ENCODE measurements at places on chromosomes 3 and 15.
A peak's percentile ranks its signal among the peaks of the same experiment; 100 is the strongest.

DNA sequence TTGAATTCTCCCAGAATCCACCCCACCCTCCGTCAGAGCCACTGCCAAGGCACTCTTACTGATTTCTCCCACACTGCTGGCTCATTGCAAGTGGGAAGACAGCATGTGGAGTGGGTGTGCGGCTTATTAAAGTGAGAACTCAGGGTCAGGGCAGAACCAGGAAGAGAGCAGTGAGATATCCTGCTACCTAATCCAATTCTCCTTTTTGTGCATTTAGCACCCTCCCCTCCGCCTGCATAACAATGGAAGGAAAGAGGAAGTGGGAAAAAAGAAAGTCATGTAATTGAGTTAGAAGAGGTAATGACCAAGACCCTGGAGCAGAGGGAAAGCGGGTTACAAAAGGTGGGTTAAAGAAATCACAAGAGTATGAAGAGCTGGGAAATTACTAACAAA is 27.8 kb upstream of the PIK3CB start:
- DNase-seq = no peak

- DNase-seq = no peak
These were observed 89.8 kb downstream of the LRRC3B start for GRCh38 chr3:26712211-26713026.

- no peak for DNase-seq
These were observed 31.2 kb downstream of the IQGAP1 start for GRCh38 chr15:90419206-90419605.

DNA sequence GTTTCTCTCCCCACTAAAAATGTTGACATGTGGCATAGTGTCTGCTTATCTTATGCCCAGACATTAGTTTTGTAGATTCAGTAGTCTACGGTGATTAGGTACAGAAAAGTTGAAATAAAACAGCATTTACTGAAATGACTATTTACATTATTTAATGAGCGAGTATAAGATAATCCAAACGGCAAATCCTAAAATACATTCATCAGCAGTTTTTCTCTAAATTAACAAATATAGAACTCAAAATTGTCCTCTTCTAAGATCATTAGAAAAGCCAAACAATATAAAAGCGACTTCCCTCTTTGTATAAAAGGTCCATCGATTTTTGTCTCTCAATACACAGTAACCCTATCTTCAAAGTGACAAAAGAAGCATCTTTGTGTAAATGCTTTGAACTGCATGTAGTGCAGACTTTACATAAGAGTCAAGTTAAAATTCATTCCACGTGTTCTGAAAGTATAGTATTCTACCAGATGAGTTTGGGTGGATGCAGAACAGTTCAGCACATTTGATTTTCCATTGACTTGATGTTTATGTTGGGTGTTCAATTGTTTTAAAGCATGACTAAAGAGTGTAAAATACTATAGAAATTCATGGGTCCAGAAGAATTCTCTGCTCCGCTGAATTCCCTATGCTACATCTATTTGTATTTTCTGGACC is 480.8 kb upstream of the DPH6 start:
- no peak for DNase-seq

DNA sequence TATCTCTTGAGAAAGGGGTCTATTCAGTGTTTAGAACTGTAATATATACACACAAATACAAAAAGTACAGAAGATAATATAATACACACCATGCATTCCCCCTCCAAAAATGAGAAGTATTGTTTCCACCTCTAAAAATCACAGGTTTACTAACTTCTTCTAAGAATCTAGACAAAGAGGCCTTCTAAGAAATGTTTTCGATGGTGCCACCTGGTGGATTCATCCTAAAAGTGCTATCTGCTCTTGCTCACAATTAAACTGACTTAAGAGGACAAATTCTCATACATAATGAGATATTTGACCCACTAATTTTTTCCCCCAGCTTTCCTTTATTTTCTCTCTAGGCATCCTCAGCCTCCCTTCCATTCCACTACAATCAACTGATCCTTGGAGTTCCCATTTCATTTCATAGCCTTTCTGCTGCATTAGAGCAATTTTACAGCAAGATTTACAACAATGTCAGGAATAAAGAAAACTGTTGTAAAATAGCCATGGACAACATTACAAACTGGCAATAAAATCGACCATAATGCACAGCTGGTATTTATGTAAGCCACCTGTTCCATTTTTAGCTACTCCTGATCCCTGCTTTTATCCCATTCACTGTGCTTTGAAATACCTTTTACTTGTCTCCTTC is 124.6 kb downstream of the ARRDC4 start:
- peak; percentile 3 for DNase-seq

GRCh38 chr15:25787381-25787780 is 75.7 kb downstream of the ATP10A start:
- no peak for DNase-seq

DNA sequence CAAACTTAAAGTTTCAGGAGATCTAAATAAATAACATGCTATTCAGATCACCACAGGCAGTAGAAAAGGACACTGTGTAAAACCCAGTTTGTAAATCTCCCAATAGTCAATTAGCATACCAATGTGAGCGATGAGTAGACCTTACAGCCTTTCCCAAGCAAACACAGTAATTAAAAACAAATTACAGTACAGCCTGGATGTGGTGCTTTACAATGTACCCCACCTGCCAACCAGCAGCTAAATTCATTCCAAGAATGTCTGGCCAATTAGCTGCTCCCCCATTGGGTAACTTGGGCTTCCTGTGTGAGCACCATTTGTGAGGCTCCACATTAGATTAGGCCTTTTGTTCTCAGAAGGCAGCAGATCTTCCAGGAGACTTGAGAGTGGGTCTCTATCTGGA is 635.0 kb downstream of the TBL1XR1 start:
- no peak for DNase-seq

GRCh38 chr3:107205358-107205757 is 171.9 kb upstream of the CCDC54 start:
- DNase-seq = no peak

- DNase-seq = no peak
These were observed 68.2 kb upstream of the VGLL4 start for GRCh38 chr3:11711876-11712275.

- DNase-seq = no peak
These were observed 37.6 kb downstream of the WNT5A start for GRCh38 chr3:55449527-55449926.

- no peak for DNase-seq
These were observed 39.4 kb upstream of the TBL1XR1 start for GRCh38 chr3:177236704-177237103.

- DNase-seq = no peak
These were observed 163.9 kb downstream of the THSD4 start for GRCh38 chr15:71278989-71279756.

- DNase-seq = no peak
These were observed 31.4 kb downstream of the MKRN2 start for GRCh38 chr3:12588039-12589009.

DNA sequence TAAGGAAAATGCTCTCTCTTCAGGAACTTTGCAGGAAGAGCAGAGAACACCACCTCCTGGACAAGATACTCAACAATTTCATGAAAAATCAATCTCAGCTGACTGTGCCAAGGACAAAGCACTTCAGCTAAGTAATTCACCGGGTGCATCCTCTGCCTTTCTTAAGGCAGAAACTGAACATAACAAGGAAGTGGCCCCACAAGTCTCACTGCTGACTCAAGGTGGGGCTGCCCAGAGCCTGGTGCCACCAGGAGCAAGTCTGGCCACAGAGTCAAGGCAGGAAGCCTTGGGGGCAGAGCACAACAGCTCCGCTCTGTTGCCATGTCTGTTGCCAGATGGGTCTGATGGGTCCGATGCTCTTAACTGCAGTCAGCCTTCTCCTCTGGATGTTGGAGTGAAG is 200.5 kb downstream of the AKAP13 start:
- DNase-seq = peak; percentile 15

GRCh38 chr15:52254391-52254790 is 41.2 kb downstream of the MYO5C start:
- no peak for DNase-seq

- no peak for DNase-seq
These were observed 108.6 kb downstream of the TMEM266 start for GRCh38 chr15:76168237-76168984.

GRCh38 chr3:59759298-59760031 is 709.6 kb upstream of the CFAP20DC start:
- no peak for DNase-seq

DNA sequence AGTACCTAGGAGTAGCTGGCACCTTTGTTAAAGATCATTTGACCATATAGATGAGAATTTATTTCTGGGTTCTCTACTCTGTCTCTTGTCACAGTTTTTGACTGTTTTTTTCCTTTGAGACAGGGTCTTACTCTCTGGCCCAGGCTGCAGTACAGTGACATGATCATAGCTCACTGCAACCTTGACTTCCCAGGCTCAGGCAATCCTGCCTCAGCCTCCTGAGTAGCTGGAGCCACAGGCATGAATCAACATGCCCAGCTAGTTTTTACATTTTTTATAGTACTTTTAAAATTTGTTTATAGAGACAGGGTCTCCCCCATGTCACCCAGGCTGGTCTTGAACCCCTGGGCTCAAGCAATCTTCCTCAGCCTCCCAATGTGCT is 45.0 kb downstream of the BCL2L10 start:
- DNase-seq = no peak

DNA sequence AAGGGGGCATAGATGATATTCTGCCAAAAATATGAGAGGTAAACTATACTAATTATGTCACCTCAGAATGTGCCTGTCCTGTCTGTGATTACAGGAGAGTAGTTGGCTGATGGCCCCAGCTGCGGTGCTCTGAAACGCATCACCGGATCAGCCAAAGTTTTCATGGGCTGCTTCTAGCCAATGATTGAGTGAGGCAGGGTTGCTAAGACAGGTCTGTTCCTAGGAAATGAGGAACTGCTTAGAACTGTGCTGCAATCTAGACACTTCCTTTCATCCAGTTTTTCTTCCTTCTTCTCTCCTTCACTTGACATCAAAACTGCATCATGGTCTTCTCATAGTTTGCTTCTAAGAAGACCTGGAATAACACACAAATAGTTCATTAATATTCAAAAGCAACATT is 124.0 kb downstream of the KCNH8 start:
- DNase-seq = no peak

GRCh38 chr3:32593903-32594525 is 23.4 kb upstream of the DYNC1LI1 start:
- no peak for DNase-seq

- DNase-seq = no peak
These were observed 3.7 kb downstream of the MKRN2OS start for GRCh38 chr3:12541625-12542024.

DNA sequence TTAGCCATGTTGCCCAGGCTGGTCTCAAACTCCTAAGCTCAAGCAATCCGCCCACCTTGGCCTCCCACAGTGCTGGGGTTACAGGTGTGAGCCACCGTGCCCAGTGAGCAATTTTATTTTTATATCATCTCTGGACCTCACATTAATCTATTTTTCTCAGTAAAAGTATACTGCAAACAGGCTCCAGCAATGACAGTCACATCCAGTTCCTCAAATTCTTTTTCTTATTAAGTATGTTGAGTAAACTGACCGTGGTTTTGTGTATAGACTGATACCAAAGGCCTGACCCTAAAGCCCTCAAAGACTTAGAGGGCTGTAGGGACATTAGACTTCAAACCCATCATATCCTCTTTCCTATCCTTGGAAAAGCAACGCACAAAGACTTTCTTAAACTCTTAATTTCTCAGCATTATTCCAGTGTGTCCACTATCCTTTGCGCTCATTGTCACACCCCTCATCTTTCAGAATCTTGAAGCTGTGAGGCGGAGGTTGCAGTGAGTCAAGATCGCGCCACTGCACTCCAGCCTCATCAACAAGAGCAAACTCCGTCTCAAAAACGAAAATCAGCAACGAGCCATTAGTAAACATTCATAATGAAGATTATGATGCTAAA is 2.0 kb downstream of the NGLY1 start:
- DNase-seq = no peak

DNA sequence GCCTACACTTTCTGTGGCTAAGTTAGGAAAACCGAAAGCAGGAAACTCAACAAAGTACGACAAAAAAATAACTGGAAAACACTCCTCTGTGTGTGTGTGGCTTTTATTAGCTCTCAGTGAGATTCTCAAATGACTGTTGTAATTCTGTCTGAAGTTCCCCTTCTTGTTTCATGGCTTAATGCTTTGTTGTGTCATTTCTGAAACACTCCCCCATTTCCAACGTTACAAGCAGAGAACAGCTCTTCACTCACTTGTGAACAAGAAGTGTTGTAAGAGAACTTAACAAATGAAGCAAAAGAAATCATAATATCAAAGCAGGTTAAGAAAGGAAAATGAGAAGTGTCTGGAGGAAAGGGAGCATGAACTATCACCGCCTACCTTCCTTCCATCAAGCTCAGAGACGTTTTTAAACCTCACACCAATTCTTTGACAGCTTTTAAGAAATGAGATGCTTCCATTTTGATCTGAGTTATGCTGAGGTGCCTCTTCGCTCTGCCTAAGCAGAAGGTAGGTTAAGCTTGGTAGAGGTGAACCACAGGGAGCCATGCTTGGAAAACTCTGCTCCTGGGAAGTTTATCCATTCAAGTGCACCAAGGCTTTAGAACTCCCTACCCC is 12.4 kb upstream of the SEC62 start:
- no peak for DNase-seq

DNA sequence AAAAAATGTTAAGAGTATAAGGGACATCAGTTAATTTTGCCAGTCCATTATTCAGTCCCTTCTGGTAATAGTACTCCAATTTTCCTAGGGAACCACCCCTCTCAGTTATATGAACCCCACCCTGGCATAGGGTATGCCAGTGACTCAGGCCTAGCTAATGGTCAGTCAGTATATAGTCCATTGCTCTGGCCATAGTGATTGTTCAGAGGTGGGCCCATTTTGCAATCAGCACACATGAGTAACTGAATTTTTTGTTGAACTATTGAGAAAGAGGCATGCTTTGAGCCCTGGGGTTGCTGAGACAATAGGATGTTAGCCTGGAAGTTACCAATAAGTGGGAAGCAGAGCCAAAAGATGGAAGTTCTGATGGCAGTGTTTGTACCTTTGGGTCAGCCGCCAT is 4.1 kb downstream of the LRCH3 start:
- DNase-seq = no peak

GRCh38 chr3:114436182-114436581 is 142.4 kb downstream of the TIGIT start:
- no peak for DNase-seq

GRCh38 chr3:37945156-37945806 is 45.3 kb upstream of the VILL start:
- DNase-seq = no peak

GRCh38 chr15:35078221-35078915 is 6.7 kb downstream of the NANOGP8 start:
- DNase-seq = no peak

Data from T follicular helper cell (primary cell).